AG09319 (cell line): ENCODE measurements at places on chromosomes 13 and 19.

- no peak for DNase-seq
Measured at GRCh38 chr13:110562036-110562597, 595 bp upstream of the RAB20 start.

GRCh38 chr13:43822969-43823368 is 36.2 kb upstream of the ENOX1 start:
- DNase-seq: no peak

GRCh38 chr19:37470216-37470615 is 1.1 kb downstream of the ZNF570 start:
- DNase-seq: no peak

GRCh38 chr13:109468123-109468522 is 318.3 kb downstream of the IRS2 start:
- no peak for DNase-seq

DNA sequence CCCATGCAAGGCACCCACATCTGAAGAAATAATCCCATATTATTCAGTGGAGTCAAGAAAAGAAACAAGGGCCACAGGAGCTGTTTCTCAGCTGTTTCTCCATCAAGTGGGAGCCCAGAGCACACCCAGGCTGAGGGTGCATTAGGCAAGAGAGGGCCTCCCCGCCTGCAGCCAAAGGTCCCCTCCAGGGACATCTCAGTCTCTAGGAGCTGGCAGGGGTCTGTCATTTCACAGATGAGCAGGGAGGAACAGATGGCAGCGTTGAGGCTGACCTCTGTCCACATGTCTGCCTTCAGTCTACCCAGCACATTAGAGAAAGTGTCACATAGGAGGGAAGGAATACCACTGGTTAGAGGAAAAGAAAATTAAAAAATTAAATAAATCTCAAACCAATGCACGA is 157.7 kb downstream of the ZNF536 start:
- DNase-seq: no peak
